ENCODE measurements at places on chromosomes 3 and 15.

GRCh38 chr3:136916223-136916622, 41.6 kb upstream of the IL20RB start:
- DNase-seq: no peak

- peak; percentile 62 for DNase-seq
Measured at GRCh38 chr3:59251869-59252268, 202.0 kb upstream of the CFAP20DC start.

DNA sequence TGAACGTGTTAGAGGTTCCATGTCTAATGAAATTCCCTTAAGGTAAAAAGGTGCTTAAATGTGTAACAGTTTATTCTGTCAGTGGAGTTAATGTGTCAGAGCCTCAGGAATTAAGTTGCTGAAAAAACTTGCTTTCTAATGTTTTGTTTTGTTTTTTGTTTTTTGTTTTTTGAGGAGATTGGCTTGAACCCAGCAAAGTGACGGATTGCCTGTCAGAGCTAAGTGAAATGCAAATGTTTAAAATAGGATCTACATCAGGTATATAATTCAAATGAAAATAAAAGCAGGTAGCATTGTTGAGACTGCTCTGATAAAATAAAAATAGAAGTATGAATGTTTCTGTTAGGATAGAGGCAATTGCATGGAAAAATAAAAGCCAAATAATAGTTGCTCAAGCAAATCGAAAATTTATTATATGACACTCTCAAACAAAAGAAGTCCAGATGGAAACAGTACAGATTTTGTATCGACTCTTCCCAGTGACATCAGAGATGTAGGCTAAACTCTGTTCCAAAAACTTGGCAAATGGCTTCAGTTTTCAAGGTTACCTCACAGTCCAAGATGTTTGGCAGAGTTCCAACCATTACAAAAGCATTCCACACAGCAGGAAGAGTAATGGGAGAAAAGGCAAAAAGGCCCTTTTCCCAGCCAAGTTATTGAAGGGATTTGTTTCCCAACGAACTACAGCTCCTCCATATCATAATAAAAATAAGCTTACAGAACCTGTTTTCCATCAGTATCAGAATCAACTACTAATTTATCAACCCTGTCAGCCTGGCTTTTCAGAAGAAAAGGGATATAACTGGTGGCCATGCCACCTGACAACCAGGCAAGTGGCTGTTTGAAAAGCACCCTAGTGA, 291.0 kb downstream of the TBL1XR1 start:
- DNase-seq: no peak

GRCh38 chr3:182342252-182342651, 451.1 kb upstream of the ATP11B start:
- DNase-seq: no peak

- DNase-seq: peak; percentile 50
Measured at GRCh38 chr3:52851348-52851747, 16.5 kb upstream of the MUSTN1 start.

DNA sequence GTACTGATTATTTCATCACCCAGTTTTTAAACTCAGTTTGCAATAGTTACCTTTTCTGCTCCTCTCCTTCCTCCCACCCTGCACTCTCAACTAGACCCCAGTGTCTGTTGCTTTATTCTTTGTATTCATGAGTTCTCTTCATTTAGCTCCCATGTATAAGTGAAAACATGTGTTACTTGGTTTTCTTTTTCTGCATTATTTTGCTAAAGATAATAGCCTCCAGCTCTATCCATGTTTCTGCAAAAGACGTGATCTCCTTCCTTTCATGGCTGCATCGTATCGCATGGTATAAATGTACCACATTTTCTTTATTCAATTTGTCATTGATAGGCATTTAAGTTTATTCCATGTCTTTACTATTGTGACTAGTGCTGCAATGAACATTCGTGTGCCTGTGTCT, 79.0 kb downstream of the NAALADL2 start:
- DNase-seq: no peak

DNA sequence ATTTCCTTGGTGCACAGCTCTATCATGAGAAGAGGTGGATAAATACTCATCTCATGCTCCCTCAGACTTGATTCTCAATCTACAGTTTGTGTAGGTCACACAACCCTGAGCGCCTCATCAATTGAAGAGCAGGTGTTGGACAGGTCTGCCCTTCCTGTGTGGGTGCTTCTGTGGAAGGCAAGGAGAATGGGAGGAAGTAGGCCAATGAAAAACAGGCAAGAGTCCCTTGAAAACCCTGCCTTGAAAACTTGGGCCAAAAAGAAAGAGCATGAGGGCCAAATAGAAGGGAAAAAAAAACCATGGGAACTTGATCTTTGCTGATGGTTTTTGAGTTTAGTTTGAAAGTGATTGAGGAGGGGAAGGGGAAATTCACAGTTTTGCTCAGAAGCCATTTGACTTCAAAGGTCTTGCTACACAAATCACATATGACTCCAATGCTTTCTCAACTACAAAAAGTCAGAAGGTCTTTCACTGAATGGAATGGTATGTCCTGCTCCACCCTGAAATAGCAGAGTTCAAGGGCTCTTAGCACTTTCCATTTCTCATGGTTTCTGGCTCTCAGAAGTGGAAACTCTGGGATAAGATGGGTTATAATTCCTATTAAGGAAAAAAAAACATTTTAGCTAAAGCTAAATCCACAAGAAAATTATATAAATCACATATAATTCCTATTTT, 37.2 kb upstream of the TM4SF1 start:
- no peak for DNase-seq

- DNase-seq: peak; percentile 77
Measured at GRCh38 chr15:72199721-72200212, 2.2 kb upstream of the GRAMD2A start.

- DNase-seq: no peak
Measured at GRCh38 chr15:47870300-47870955, 153.1 kb downstream of the SEMA6D start.

- DNase-seq: no peak
Measured at GRCh38 chr15:98824595-98824994, 176.3 kb downstream of the IGF1R start.

GRCh38 chr3:149462581-149463011, 11.9 kb upstream of the TM4SF4 start:
- DNase-seq: no peak

GRCh38 chr3:187550446-187550845, 119.7 kb downstream of the SST start:
- no peak for DNase-seq

- no peak for DNase-seq
Measured at GRCh38 chr15:81161851-81162250, 27.8 kb downstream of the CFAP161 start.

GRCh38 chr3:132038198-132038825, 3.5 kb upstream of the CPNE4 start:
- DNase-seq: no peak

GRCh38 chr3:100412912-100413590, 11.7 kb downstream of the LNP1 start:
- no peak for DNase-seq

- DNase-seq: no peak
Measured at GRCh38 chr3:123439806-123440580, 8.9 kb downstream of the ADCY5 start.

DNA sequence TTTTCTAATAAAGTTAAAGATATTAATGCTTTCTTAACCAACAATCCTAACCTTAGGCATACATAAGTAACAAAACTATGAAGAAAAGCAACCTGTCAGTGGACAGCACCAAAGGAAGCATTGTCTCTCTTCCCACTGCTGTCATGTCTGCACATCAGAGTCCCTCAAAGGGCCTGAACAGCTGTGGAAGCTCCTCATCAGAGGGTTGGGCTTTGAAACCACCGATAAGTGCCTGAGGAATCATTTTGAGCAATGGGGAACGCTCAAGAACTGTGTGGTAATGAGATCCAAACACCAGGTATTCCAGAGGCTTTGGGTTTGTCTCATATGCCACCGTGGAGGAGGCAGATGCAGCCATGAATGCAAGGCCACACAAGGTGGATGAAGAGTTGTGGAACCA, 182.5 kb downstream of the FMN1 start:
- DNase-seq: no peak

DNA sequence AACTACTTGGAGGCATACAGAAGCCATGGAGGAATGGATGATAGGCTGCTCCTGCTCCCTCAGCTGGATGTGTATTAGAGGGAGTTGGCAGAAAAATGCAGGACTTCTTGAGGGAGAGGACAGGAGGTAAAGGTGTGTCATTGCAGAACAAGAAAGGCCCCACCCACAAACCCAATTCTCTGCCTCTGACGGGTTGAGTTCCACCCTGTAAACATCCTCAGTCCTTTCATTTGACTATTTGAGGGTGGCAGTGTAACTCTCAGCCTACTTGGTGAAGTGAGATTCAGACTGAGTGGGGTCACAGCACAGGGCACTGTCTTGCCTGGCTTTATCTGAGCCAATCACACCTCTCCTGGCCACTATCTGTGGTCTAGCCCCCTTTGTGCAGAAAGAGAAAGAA, at the start of gene TPRG1:
TSS of gene TPRG1 (plus strand) at position 265 of the 400 bp plus-strand sequence. CDS start 35,414 bp downstream, outside the sequence.
- DNase-seq: no peak

DNA sequence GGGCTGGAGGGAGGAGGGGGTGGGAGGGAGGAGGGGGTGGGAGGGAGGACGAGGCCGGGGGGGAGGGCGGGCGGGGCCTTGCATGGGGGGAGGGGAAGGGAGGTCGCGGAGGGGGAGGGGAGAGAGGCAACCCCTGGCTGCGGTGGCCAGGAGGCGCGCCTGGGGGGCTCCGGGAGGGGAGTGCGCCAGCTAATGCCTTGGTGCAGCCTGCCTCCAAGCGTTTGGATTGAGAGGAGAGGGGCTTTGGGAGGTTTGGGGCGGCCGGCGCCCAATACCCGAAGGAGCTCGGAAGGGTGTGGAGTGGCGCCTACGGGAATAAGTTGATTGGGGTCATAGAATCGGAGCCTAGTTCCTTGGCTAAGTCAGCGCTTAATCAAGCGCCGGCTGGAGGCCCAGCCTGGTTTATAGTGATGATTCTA, 557 bp downstream of the TFG start:
- peak; percentile 67 for DNase-seq

DNA sequence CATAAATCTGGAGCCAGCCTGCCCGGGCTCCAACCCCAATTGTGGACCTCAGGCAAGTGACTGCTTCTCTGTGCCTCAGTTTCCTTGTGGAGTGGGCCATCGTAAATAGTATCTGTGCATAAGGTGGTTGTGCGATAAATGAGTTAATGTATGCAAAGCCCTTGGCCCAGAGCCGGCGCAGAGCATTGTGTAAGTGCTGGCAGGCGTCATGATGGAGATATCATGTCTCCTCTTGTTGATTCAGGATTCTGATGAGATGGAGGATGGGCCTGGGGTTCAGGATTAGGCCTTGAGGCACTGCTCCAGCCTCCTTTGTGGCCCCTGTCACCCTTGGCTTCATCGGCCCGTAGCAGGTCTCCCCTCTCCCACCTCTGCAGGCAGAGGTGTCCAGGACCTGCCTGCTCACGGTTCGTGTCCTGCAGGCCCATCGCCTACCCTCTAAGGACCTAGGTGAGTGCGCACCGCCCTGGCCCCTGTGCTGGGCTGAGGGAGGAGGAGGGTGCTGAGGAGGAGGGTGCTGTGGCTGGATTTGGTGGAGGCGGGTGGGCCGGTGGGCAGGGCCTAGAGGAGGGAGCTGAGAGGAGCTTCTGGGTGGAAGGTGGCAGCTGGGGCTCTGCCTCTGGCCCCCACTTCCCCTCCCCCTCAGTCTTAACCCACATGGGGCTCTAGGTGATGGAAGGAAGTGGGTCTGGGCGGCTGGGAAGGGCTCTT, 1.3 kb downstream of the PLA2G4B start:
- DNase-seq: peak; percentile 32

- DNase-seq: peak; percentile 52
Measured at GRCh38 chr3:80308637-80309036, 540.8 kb upstream of the ROBO1 start.

DNA sequence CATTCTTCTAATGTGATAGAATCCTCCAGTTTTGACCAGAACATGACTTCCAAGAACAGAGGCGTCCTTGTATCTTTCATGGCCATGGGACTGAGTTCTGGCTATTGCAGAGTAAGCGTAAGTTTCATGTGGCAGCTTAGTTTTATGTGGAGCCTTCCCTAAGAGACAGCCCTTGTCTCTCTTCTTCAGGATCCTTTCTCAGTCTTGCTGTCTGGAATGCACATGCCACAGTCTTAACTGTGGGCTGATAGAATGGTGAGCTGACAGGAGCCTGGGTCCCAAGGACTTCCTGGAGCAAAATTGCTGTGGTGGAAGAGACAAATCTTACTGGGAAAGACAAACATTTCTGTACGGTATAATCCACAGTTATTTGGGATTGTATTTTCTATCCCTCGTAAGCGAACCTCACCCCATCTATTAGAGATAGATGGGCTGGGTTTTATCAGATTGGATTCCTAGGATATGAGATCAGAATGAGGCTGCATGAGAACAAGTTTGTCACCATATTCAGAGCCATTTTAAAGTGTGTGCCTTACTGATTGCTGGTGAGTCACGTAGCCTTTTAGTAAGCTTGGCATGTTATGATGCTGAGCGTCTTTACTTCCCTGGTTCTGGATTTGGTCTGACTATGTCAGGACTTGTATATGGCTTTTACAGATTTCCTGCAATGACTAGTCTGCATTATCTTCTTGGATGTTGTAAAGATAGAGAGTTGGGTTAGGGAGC, 32.8 kb downstream of the CDIN1 start:
- DNase-seq: no peak

GRCh38 chr3:41565948-41566514, 366.7 kb downstream of the CTNNB1 start:
- no peak for DNase-seq

DNA sequence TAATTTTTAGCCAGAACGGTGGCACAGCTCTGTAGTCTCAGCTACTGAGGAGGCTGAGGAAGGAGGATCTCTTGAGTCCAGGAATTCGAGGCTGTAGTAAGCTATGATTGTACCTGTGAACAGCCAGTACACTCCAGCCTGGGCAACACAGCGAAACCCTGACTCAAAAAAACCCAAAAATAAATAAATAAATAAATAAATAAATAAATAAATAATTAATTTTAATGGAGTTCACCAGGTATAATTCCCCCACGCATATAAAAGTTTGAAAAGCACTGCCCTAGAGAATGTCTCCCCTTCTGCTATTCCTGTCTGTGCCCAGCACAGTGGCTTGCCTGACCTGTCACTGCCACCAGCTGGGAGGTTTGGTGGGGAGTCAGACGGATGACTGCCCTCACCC, 4.2 kb upstream of the RLBP1 start:
- DNase-seq: no peak

- DNase-seq: no peak
Measured at GRCh38 chr15:91047545-91048199, 25.3 kb upstream of the VPS33B start.

DNA sequence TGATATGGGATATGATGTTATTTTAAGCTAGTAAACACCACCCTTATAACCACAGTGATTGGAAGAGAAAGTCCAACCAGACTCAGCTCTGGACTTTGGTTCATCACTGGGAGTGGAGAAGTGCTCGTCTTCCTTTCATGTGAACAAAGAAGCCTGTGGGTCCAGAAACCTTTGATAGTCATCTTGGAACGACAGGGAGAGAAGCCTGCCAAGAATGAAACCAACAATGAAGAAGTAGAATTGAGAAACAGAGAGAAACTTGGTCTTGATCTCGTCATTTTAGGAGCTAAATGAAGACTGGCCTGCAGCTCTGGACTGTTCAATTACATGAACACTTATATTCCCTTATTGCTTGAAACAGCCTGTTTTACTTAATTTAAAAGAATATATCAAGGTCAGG, 13.1 kb upstream of the SLC35G2 start:
- no peak for DNase-seq
